ENCODE measurements at places on chromosomes 12 and 14. TPM values are rescaled to one million over a fixed set of nuclear protein-coding genes. Genes with fewer than 3 reads are reported as not detected.

DNA sequence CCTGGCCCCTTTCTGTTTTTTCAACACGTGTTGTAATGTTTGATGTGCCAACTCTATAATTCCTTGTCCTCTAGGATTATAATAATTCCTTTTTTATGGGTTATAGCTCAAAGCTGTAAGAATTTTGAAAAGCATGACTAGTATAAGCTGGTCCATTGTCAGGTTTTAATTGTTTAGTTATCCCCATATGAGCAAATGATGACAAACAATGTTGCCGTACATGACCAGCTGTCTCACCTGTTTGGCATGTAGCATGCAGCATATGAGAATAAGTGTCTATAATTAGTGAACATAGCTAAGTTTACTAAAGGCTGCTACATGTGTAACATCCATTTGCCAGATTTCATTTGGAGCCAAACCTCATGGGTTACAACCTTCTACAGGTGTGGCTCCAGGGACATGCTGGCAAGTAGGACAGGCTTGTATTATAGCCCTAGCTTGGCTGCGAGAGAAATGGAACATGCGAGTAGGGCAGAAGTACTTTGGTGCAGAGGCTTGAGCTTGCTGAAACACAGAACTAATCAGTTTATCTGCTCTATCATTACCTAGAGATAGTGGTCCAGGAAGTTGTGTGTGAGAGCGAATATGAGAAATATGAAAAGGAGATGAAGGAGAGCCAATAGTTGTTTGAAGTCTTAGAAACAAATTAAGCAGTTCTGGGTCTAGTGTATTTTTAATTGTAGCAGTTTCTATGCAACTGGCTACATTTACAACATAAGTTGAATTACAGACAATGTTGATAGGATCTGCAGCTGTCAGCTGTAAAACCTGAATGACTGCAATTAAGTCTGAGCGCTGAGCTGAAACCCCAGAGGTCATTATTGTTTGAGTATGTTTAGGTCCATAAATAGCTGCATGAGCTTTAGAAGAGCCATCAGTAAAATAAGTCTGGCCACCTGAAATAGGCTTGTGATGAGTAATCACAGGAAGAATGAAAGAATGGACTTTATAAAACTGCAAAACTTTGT is 22.6 kb upstream of the MAPKAPK5 start:
- no peak for DNase-seq

GRCh38 chr12:44848703-44849085 is 27.4 kb downstream of the NELL2 start:
- DNase-seq: no peak

DNA sequence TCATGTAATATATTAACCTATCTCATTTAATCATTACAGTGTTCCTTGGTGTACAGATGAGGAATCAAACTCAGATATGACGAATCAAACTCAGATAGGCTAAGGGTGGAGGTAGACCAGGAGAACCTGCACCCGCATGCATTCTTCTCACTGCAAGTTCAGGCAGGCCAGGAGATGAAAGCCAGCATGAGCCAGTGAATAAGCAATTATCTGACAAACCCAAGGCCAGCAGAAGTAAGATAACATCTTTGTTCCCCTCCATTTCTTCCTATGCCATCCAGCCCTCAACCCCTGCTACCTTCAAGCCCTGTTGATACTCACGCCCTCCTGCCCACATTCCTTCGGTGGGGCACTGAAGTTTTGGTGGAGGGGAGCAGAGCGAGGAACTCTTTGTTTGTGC is 152.2 kb downstream of the ETV6 start:
- no peak for DNase-seq

DNA sequence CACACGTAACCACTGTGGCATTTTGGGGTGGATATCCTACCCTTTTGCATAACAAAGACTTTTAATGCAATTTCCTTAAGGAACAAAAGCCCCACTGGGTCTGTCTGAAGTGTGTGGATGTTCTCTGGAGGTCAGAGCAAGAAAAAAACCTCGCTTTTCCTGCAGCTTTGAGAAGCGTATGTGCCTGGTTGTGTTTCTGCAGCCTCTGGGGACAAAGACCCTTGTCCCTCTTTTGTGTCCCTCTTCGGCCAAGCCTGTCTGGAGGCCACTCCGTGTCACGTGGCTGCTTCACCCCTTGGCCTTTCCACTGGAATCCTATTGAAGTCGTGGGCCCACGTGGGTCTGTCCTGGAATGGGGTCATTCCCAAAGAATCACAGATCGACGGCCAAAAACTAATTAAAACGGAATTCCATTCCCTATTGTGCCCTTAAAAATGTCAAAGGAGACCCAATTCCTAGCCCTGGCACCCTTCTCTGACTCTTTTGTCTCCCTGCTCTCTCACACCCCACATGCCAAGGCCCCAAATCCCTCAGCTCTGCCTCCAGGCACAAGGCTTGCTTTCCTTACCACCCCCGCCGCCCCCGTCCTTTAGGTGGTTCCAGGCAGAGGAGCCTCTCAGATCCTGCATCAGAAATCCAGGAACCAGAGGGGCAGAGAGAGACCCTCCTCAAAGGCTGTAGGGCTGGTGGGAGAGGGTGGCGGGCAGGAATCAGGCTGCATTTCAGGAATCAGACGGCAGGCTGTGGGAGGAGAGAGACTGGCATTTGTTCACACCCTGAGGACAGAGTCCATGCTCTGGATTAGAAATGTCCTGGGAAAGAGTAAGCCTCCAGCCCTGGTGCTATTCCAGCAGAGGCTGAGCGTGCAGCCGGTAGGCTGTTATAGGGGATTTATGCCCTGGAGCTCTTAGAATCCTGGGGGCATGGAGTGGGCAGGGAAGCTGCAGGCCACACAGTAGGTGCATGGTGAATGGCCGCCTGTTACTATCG is 12.6 kb upstream of the CYP46A1 start:
- DNase-seq: no peak

The ITPR2 gene
- 9.4 TPM for total RNA-seq
